Breast epithelium (tissue), 4 donors: ENCODE measurements at places on chromosomes 11 and 22.

- no peak for DNase-seq
Observed at GRCh38 chr11:82753921-82754320, 20.3 kb upstream of the FAM181B start.

GRCh38 chr11:8794677-8795103, 112.1 kb downstream of the RPL27A start:
- DNase-seq = no peak

DNA sequence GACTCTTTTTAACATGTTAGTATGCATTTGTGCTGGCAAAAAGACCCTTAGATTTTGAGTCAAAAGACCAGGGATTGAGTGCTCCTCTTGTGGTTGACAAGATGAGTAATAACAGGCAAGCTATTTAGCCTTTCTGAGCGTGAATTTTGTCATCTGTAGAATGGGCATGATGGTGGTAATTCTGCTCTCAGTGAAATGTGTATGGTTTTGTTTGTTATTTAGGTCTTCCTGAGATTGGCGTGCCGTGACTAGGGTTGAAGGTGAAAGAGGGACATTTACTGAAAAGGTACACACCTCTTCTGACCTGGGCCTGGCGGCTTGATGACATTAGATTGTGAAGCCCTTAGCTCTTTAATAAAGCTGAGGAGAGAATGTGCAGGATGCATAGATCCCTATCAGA, 8.4 kb upstream of the CEP295 start:
- DNase-seq = no peak

DNA sequence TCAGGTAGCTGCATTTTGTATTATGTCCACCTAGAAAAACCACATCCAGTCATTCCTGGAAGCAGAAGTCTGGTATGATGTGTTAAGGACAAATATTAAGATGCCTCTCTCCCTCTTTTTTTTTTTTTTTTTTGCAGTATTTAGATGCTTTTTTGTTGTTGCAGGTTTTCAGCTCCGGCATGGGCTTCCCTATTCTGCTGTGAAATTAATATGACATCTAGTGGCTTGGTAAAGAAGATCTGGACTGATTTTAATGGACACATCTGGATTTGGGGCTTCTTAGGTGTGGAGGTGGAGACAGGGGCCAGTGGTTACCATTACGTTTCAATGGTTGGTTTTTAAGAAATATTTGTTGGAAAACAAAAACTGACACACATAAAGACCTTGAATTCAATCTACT, 47.5 kb upstream of the RASSF10 start:
- no peak for DNase-seq
